ENCODE measurements at places on chromosomes 16 and 17. TPM values are rescaled to one million over a fixed set of nuclear protein-coding genes. Genes with fewer than 3 reads are reported as not detected.

DNA sequence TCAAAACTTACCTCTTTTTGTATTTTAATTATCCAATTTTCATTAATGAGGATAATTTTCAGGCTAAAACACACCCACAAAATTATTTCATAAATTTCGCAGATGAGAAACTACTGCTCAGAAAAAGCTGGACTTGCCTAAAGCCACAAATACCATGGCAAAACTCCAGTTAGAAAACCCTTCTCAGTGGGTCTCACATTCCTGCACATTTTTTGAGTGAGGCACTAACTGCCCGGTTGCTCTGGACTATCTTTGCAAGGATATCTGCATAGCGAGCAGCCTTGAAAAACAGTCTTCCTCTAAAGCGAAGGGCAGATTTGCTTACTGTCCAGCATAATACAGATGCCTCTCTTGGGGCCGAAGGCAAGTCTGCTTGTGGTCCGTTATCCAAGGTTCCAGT is 9.8 kb downstream of the MPHOSPH6 start:
- no peak for DNase-seq
- no peaks in the 10 kb centered on the region for H3K27me3 ChIP-seq
- no peak overlapping the region for H3K27ac ChIP-seq
- peaks cover 5% of the 10 kb centered on the region for H3K4me1 ChIP-seq
- peaks cover 55% of the 10 kb centered on the region for H3K36me3 ChIP-seq

- H3K36me3 ChIP-seq = peaks cover 53% of the 10 kb centered on the region
Measured at GRCh38 chr16:70662991-70663523, 16.7 kb downstream of the IL34 start.

DNA sequence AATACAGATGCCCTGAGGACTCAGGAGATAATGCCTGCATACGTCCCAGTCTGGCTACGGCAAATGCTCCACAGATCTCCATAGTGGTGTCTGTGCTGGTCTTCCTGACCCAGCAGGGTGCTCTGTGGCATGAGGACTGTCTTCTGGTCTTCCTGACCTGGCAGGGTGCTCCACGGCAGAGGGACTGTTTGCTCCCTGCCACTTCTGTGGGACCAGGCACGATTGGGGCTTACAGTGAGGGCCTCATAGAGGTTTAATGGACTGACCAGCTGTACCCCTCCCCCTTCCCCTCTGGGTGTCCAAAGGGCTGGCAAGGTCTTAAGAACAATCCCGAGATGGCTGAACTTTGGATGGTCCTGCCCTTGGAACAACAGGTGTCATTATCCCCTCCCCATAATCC is 123.1 kb downstream of the C16orf78 start:
- peaks cover 9% of the 10 kb centered on the region for H3K4me1 ChIP-seq
- no peaks in the 10 kb centered on the region for H3K36me3 ChIP-seq
- no peak overlapping the region for H3K4me3 ChIP-seq
- DNase-seq = no peak

DNA sequence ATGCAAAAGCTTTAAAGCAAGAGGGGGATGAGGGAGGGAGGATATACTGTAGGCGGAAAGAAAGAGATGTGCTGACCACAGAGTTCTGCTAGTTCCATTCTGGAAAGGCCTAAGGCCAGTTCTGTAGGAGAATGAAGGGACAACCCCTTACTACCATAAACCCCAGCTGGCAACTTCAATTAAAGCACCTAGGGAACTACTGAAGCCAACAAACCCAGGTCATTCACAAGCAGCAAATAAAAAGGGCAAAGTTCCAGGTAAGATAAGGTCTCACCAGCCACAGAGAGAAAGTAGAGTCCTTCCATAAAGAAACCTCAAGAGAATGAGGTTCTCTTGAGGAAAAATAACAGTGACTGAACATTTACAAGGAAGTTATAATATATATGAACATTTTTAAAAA is 12.8 kb downstream of the TERF2 start:
- peaks cover 70% of the 10 kb centered on the region for H3K36me3 ChIP-seq
- H3K27ac ChIP-seq = no peak overlapping the region
- no peaks in the 10 kb centered on the region for H3K4me1 ChIP-seq

GRCh38 chr16:67147437-67148140 is 3.2 kb downstream of the B3GNT9 start:
- H3K27me3 ChIP-seq = peaks cover 22% of the 10 kb centered on the region
- H3K4me1 ChIP-seq = peaks cover 27% of the 10 kb centered on the region
- no peak for DNase-seq
- peaks cover 67% of the 10 kb centered on the region for H3K36me3 ChIP-seq

GRCh38 chr17:69810326-69810965 is 264.6 kb upstream of the KCNJ16 start:
- H3K36me3 ChIP-seq = no peaks in the 10 kb centered on the region
- DNase-seq = no peak
- H3K27ac ChIP-seq = no peak overlapping the region
- H3K4me3 ChIP-seq = no peak overlapping the region

DOC2A gene
- not detected for polyA plus RNA-seq

DNA sequence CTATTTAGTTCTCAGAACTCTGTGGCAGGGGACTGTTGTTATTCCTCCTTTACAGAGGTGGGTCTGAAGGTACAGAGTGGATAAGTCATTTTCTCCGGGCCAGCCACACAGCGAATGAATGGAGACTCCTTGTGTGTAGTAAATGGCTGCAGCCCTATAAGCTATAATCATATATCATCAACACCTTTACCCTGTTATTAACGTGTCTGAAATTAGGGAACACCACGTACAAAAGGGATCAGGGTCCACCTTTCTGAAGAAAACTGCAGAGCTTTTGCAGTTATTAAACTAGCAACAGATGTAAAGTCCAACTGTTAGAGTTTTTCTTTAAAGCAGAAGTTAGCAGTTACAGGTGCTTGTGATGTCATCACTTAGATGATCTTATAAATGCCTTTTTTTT is 696.7 kb downstream of the MAF start:
- H3K27me3 ChIP-seq = no peaks in the 10 kb centered on the region
- H3K4me3 ChIP-seq = no peak overlapping the region
- H3K27ac ChIP-seq = no peak overlapping the region
- H3K4me1 ChIP-seq = no peaks in the 10 kb centered on the region
- DNase-seq = no peak
- no peaks in the 10 kb centered on the region for H3K36me3 ChIP-seq

OXLD1 gene
- 82.2 TPM for polyA plus RNA-seq

DNA sequence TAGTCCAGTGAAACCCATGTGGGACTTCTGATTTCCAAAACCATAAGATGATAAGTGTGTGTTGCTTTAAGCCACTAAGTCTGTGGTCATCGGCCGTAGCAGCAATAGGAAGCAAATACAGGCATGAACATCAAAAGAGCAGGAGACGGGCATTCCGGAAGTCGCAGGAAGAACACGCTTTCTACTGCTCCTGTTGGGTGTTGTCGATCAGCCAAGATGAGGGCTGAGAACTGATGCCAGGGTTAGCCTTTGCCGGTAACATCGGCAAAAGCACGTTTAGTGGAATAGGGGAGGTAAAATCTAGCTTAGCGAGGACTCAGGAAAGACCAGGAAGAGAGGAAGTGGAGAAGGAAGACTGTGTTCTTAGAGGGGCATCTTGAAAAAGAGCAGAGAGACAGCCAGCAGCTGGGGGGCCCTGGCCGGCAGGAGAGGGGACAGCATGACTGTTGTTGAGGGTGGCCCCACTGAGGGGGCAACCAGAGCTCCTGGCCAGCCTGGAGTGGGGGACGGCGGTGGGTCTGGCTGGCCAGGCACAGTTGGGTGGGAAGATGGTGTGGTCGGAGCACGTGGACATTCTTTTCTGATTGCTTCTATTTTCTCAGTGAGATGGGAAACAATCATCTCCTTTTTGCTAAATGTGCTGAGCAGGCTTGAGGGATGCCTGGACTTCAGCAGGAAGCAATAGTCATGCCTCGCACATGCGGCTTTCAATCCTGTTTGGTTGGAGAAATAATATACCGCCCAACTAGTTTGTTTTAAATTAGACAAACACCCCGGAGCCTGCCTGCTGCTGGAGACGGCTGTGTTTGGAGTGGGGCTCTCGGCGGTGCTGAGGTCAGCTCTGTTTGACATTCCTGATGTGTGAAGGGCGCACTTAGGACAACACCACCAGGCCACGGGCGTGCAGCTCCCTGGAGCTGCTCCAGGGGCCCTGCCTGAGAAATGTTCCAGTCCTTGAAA is 109.9 kb downstream of the METRNL start:
- DNase-seq = peak; percentile 78
- H3K4me3 ChIP-seq = no peak overlapping the region
- H3K36me3 ChIP-seq = no peaks in the 10 kb centered on the region
- H3K27ac ChIP-seq = peak overlapping the region; percentile 66
- no peaks in the 10 kb centered on the region for H3K27me3 ChIP-seq
- H3K4me1 ChIP-seq = peaks cover 19% of the 10 kb centered on the region
